Stimulated activated CD4-positive, alpha-beta T cell treated with anti-CD3 and anti-CD28 coated beads, Interleukin-1b, Interleukin-23, amount 100 ng/mL, for 48 hours (primary cell): ENCODE measurements at places on chromosomes 5 and 9.

DNA sequence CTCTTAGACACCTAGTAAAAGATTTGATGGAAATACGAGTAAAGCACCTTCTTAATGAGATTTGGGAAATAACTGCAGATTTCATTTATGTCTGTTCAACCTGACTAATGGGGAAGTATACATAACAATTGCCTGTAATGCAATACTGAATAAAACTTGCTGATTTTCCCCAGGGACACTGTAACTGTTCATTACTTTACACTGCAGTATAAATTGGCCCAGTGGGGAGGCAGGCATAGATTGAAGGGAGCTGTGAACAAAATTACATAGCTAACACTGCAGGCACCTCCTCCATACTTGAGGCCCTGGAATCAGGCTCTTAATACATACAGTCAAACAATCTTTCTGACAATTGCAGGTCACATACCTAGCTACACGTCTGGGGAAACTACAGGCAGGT lies 216.2 kb downstream of the PTPRD start:
- no peak for DNase-seq

DNA sequence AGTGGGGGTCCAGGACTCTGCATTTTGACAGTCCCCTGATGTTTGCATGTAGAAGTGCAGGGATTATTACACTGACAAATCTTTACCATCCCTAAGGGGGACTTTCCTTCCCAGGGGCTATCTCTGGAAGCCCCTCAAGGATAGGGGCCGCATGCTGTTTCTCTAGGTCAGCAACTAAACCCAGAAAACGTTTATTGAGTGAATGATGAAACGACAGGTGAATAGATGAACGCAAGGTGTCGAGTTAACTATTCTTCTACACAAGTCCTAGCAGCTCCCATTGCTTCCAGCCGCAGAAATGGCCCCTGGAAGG lies 281 bp upstream of the HSD17B4 start:
- DNase-seq = no peak

- DNase-seq = no peak
Measured at GRCh38 chr9:115847216-115847615, 306.4 kb upstream of the PAPPA start.

- DNase-seq = no peak
Measured at GRCh38 chr5:178331491-178331996, 98.9 kb upstream of the PHYKPL start.

DNA sequence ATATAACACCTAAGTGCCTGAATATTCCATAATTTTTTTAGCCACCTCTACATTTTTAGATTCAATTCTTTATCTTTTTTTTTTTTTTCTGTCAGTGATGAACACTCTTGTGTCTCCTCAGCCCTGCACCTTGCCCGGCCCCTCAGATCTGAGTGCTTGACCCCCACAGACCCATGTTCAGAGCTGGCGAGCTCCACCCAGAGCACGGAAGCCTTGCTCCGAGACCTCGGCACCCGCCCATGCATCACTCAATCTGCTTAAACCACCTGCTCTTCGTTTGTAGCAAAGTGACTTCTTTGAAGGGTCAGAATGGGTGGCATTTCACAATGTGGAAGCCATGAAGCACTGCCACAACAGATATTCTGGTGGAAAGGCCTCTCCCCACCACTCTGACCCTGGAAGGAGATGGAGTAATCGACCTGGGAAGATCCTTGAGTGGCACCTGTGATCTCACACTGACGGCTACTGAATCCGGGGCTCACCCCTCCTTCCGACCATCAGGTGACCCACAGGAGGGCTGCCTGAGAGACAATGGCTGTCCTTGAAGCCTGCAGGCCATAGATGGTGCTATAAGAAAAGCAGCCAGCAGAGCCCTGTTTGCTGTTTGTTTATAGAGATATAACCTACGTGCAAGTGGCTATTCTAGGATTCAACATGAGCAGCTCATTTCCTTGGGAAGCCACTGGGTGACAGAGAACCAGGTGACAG lies 261.1 kb upstream of the IRX4 start:
- no peak for DNase-seq
